NCI-H345 (cell line): ENCODE measurements at places on chromosomes 1 and 21.

- DNase-seq = peak; percentile 67
Measured at GRCh38 chr1:204127597-204128242, 24.1 kb downstream of the ETNK2 start.

GRCh38 chr1:185477638-185478580 is 160.9 kb upstream of the IVNS1ABP start:
- DNase-seq = peak; percentile 76

DNA sequence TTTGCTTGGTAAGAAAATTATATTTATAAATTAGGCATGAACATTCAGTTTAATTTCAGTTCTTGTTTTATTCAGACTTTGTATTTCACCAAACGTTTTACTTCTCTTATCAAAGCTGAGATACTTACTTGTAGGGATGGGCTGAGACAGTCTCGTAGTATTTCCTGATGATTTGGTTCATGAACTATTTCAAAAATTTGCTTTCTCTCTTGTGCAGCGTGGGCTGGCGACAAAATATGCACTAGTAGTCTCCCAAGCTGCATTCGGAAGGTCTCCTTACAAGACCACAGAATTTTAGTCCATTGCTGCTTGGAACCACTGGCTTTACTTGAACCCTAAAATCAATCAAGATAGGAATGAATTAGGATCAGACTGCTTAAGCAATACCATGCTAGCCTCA is 91.7 kb upstream of the GNG4 start:
- no peak for DNase-seq

DNA sequence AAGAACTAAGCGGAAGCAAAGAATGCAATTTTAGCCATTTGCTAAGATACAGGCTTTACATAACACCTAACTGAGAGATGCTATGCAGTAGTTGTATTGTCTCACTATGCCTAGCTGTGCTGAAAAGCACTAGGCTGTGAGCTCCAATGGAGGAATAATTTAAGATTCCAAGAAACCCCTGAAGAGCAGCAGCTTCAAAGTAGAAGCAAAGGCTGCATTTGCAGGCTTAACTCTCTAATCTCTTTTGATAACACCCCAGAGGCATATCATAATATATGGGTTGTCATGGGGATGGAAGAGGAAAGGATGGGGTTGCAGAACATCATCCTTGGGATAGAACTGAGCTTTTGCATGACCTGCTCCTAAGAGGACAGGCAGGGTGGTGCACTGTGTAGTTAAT is 102.0 kb downstream of the ERG start:
- no peak for DNase-seq

DNA sequence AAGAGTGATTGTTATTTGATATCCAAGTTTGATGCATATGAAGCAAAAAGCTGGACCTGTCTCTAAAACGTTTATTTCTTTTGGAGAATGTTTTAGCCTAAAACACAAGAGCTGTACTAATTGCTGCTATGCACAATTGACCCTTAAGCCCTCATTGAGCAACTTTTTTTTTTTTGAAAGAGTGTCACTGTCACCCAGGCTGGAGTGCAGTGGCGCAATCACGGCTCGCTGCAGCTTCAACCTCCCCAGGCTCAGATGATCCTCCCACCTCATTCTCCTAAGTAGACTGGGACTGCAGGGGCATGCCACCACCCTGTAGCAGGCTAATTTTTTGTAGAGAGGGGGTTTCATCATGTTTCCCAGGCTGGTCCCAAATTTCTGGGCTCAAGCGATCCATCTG is 129.1 kb downstream of the PIK3R3 start:
- no peak for DNase-seq
